Stimulated activated CD4-positive, alpha-beta T cell treated with anti-CD3 and anti-CD28 coated beads, TNF-alpha, amount 100 ng/mL, for 1 hour (primary cell): ENCODE measurements at places on chromosomes 12 and 14.

- DNase-seq, result no peak
Observed at GRCh38 chr14:75479770-75480600, 42.3 kb upstream of the BATF start.

DNA sequence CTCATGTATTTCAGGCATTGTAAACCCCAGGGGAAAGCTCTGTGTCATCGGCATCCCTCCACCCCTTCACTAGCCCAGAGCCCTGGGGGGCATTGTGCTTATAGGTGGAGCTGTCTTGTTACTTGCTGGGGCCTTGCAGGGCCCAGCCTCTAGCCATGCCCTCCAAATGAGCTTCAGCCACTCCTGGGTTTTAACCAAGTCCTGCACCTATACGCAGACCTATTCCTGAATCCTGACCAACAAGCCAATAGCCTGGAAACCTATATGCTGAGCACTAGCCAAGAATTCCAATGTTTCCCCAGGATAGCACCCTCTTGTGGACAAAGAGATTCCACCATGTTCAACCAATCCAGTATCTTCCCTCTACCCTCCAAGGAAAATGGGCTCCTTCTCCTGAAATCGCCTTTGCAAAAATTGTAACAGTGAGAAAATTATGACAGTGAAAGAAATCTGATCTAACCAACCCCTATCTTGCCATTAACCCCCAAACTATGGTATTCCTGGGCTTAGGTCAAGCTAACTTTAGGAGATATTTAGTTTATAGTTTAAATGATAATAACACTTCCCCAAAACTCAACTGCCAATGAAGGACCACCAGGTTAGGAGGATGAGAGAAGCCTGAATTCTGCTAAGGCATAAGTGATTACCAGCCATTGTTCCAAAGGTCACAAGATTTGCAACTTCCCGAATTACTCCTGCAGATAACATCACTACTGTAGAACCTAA lies 55.5 kb downstream of the TTC7B start:
- no peak for DNase-seq

DNA sequence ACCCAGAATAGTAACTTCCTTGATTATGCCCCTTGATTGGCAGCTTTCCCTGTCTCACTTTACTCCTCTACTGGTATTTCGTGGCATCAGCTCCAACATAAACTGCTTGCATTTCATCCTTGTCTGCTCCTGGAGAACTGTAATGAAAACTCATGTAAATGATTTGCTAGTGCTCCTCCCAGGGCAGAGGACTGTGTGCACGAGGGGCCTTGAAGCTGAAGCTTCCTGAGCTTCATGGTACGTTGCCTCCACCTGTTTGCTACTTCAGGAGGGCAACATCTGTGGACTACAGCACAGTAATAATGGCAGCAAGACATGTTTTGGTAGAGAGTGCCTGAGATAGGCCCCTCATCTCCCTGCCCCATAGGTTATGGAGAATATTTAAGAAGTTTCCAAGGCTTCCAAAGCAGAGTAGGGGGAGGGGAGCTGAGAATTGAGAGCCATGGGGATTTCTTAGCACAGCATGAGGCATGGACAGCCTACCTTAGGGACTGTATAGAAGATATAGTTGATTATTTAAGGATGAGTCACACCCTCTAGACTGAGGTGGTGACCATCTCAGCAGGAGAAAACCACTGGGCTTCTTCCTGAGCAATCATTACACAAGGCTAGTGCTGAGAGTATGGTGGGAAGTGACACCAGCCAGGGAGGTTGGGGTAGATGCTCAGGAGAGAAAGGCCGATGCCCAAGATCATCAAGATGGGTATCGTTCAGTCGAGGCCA lies 29.5 kb downstream of the CCDC198 start:
- DNase-seq, result no peak

DNA sequence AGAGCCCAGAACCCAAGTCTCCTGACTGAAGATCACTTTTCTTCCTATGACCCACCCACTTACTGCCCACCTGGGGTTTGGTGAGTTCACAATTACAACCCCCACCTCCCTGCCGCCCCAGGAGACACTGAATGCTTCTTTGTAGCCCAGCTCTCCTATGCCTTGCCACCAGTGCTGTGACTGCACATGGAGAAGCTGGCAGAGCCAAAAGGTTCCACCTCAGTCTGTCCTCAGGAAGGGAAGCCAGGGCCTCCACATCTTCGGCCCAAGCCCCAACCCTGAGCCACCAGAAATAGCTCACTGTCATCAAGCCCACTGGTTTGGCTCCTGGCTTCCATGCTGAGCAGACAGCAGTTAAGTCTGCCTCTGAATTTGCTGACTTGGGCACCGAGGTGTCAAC lies 25.6 kb downstream of the OTUB2 start:
- DNase-seq, result no peak

GRCh38 chr12:30692470-30692869 lies 3.2 kb downstream of the IPO8 start:
- DNase-seq, result no peak

DNA sequence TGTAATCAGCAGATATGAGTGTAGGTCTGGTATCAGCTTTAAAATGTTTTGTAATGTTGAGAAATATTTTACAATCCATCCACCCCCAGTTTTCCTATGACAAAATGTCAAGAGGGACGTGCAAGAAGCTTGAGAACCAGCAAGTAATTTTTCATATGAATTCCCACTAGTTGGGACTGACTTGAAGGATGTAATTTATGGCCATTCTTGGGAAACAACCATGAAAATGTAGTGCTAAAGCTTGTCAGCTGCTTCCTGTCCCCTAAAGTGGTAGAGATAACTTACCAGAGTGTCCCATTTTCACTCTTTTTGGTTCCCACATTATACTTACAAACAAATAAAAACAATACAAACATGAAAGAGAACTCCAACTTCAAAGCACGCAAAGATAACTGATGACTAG lies 63.9 kb downstream of the RERG start:
- DNase-seq, result no peak

DNA sequence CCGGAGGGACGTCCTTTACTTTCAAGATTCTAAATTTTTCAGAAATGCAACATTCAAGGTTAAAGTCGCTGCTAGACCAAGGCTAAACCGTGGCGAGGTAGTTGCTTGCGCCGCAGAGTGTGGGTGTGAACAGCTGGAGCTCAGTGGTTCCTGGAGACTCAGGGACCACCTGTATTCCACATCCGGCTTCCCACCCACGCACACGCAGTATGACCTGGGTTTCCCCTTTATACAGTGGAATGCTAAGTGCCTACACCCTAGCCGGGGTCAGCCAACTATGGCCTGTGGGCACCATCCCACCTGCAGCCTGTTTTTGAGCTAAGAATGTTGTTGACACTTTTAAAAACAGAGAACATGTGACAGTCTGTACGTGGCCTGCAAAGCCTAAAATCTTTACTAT lies 42.9 kb upstream of the TESC start:
- DNase-seq, result no peak

GRCh38 chr12:15698377-15698871 lies 90.8 kb downstream of the EPS8 start:
- no peak for DNase-seq

GRCh38 chr12:50333441-50333840 lies 50.1 kb upstream of the LIMA1 start:
- DNase-seq, result no peak

- DNase-seq, result no peak
Observed at GRCh38 chr14:64726585-64726890, 22.3 kb downstream of the PLEKHG3 start.

GRCh38 chr14:56055511-56055910 lies 62.7 kb upstream of the PELI2 start:
- DNase-seq, result no peak

- no peak for DNase-seq
Observed at GRCh38 chr14:106844608-106845285, 1318.4 kb downstream of the TMEM121 start.

- DNase-seq, result no peak
Observed at GRCh38 chr12:56545023-56545604, 23.5 kb downstream of the RBMS2 start.

DNA sequence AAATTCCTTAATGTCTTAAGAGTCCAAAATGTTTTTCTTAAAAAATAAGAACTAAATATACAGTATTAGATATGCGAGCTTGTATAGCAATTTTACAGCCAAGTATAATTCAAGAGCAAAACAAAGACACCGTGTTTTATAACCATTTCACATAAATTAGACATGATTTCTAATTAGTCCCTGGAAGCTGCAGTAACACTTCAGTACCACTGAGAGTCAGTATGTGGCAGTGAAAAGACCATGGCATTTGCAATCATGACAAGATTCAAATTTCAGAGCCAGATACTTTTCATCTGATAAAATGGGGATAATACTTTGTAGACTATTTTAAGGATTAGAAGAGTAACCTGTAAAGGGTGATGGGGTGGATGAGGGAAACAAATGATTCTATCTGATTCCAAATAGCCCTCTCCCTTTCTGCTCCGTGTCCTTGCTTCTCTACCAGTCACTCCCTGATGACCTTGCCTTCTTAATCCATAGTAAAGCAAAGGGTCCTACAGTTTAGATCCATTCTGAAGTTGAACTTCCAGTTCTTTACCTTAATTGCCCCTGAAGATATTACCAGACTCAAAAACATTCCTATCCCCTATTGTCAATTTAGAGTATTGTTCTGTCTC lies 145.4 kb upstream of the ABCD2 start:
- DNase-seq, result no peak

DNA sequence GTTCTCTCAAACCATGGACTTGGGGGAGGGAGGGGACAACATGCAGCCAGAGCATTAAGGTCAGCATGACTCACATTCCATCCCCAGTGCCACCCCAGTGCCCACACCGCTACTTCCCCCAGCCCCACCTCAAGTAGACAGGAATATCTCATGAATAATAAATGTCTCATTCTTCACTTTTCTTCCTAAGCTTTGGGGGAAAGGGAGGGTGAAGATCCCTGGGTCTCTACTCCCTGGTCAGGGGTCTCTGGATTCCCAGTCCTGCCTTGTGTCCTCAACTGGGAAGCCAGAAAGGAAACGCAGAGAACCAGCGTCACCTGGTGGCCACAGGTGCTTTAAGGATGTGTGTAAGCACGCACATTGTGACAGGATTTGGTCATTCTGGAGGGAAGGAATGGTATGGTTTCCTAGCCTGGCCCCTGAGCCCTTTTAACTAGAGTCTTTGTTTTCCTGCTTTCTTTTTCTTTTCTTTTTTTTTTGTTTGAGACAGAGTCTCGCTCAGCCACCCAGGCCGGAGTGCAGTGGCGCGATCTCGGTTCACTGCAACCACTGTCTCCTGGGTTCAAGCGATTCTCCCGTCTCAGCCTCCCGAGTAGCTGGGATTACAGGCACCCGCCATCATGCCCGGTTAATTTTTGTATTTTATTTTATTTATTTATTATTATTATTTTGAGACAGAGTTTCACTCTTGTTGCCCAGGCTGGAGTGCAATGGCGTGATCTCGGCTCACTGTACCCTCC lies 3.4 kb downstream of the GPR84 start:
- DNase-seq, result no peak

GRCh38 chr12:818733-819132 lies 66.4 kb downstream of the WNK1 start:
- DNase-seq, result no peak

GRCh38 chr14:20327005-20327869 lies 5.8 kb downstream of the CCNB1IP1 start:
- no peak for DNase-seq

DNA sequence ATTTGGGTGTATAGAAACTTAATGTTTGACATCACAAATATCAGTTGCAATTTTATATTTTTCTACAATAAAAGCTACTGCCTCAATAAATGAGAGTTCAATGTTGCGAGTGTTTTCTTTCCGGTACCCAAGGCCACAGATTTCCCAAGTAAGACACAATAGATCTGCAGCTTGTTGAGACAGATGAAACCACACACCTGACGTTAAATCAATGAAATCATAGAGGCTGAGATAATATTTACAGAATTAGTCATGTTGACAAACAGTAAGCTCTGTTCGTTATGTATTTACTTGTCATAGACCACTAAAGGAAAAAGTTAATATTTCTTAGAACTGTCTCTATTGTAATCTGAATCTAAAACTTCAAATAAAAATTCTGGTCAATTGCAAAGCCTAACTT lies 49.2 kb upstream of the PTHLH start:
- no peak for DNase-seq

- DNase-seq, result no peak
Observed at GRCh38 chr12:104345234-104346066, 41.9 kb downstream of the EID3 start.

DNA sequence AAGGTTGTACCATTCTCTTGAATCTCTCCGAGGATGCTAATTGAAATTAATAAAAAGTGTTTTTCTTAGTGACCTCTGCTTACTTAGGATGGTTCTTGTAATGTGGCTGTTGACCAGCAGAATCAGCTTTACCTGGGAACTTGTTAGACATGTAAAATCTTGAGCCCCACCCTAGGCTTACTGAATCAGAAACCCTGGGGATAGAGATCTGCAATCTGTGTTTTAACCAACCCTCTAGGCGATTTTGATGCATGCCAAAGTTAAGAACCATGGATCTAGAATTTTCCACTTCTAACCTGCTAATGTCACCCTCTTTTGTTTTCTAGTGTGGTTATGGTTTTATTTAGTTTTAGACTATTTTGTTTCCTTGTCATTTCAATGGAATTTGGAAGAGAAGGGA lies 6.5 kb downstream of the NUBPL start:
- no peak for DNase-seq

DNA sequence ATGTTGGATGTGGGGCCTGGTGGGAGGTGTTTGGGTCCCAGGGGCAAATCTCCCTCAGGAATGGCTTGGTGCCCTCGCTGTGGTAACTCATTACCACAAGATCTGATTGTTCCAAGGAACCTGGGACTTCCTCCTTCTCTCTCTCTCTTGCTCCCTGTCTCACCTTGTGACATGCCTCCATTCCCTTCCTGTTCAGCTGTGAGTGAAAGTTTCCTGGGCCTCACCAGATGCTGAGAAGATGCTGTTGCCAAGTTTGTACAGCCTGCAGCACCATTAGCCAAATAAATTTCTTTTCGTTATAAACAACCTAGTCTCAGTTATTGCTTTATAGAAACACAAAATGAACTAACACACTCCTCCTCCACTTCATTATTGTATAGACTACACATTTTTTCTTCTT lies 759.8 kb upstream of the MDGA2 start:
- no peak for DNase-seq

- DNase-seq, result no peak
Observed at GRCh38 chr14:73474952-73475351, 15.8 kb upstream of the RIOX1 start.

- DNase-seq, result no peak
Observed at GRCh38 chr14:73455294-73455693, 3.1 kb downstream of the NUMB start.

DNA sequence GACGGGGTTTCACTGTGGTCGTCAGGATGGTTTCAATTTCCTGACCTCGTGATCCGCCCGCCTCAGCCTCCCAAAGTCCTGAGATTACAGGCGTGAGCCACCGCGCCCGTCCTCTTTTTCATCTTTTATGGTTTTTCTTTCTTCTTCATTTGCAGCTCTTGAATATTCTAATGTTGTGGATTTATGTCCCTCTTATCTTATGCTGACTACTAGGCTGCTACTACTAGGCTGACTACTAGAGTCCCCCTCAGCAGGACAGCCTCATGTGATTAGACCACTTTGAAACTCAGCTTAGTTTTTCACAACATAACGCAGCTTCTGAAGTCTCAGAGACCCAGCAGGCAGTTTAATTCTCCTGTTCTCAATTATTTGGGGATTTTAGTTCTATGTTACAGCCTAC lies 857 bp upstream of the CLEC4E start:
- DNase-seq, result no peak
